SJSA1 (cell line): ENCODE measurements at places on chromosomes 6 and 20. TPM values are rescaled to one million over a fixed set of nuclear protein-coding genes. Genes with fewer than 3 reads are reported as not detected.

The MCM8 gene
- 38.3 and 38.9 TPM in 2 replicates for total RNA-seq

DNA sequence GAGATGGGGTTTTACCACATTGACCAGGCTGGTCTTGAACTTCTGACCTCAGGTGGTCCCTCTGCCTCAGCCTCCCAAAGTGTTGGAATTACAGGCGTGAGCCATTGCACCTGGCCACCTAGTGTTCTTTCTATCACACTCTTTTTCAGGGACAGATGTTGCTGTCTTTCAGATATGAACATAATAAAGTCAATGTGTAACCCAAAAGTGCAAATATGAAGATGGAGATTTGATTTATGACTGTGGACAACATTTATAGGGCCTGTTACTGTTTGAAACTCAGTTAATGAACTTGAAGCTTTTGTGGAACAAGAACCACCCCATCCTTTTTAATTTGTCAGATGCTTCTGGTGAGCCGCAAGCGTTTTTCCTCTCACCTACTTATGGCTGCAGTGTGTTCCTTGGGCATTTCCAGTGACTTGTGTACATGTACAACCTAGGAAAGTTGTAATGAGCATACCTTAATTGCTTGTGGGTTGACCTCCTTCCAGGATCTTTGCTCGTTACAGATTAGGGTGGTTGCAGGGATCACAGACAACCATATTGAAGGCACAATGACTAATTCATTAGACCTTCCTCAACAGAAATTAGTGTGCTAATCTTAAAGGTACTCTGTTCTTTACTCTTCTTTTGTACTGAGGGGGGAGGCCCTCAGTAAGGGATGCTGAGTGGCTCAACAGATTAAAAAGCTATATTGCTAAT lies 6.8 kb downstream of the TBPL1 start:
- DNase-seq = no peak

The BEND6 gene
- total RNA-seq = 7.0 and 11.9 TPM in 2 replicates

DNA sequence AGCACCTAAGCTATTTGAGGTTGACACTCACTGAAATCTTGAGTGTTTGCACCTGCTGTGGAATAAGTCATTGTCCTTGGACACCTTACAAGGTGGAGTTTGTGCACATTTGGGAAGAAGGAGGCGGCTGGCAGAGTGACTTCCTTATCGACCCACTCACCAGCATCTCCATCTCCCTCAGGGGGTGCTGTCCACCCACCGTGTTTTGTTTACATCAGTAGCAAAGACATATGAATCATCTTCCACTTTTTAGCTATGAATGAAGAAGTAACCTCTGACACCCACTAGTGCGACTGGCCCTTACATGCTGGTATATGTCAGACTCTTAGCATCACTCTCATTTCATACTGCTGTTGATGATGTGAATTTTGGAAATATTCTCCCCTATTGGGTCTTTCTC lies 119.5 kb upstream of the SGK1 start:
- DNase-seq = peak; percentile 33

DNA sequence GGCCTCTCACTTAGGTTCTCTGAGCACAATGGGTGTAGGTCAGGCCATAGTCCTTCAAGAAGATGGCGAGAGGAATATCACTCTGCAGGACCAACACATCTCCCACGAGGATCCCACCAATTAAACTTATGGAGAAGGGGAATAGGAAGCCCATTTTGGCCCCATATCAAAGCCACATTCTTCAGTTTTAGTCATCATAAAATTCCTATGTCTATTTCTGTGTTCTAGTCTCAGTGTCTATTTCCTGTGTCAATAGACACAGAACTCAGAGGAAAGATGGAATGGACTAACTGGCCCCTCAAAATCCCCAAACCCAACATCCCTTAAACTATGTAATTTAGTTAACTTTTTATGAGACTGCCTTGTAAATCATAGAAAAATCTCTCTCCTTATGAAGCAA lies 216.8 kb downstream of the HACE1 start:
- DNase-seq = no peak

DNA sequence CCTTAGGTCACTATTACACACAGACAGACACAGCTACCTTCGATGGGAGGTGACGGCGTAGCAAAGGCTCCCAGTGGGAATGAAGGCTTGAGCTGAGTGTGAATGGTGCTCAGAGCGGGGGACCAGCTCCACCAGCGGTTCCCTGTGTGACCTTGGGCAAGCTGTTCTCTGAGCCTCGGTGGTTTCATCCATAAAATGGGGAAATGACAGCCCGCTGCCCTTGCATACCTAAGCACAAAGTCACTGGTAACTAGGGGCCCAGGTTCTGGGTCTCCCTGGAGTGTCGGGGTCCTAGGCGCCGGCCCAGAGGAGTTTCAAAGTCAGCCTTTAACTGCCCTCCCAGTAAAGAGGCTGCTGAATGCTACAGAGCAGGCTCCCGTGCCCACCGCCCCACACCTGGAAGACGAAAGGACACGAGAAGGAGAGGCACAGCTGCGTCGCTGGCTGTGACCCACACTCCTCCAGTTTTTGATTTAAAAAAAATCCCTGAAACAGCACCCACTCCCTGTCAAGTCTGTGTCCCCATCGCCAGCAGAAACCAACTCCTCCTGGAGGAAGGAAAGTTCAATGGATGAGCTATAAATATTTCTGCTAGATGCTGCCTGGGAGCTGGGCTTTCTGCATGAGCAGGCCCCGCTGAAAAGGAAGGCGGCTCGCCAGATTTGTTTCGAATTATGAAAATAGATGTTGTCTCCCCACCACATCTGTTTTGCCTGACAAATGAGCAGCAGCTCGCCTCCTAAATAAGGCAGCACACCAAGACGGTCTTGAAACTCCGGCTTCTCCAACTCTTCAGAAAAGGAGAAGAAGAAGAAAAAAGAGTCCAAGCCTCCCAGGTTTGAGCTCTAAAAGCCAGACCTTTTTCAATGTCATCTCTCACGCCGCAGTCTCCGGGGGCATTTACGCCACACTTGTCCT lies 27.4 kb downstream of the PMEPA1 start:
- no peak for DNase-seq

The PHACTR3 gene
- not detected in 2 replicates for total RNA-seq

DNA sequence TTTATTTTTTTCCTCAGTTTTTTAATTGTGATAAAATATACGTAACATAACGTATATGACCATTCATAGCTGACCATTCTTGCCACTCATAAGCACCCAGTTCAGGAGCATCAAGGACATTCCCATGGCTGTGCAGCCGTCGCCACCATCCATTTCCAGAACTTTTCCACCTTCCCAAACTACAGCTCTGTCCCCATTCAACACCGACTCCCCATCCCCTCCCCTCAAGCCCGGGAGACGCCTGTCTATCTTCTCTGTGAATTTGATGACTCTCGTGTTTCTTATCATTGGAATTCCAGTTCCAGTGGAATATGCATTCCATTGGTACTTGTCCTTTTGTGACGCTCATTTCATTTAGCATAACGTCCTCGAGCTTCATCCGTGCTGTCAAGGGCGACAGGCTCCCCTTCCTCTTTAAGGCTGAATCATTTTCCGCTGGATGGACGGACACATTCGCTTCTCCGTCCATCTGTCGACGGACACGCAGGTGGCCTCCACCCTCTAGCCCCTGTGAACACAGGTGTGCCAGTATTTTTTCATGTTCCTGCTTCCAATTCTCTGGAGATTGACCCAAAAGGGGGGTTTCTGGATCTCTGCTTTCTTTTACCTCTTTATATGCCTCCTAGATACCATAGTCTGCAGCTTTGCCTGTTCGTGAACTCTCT lies 88.1 kb downstream of the YTHDF1 start:
- DNase-seq = no peak

DNA sequence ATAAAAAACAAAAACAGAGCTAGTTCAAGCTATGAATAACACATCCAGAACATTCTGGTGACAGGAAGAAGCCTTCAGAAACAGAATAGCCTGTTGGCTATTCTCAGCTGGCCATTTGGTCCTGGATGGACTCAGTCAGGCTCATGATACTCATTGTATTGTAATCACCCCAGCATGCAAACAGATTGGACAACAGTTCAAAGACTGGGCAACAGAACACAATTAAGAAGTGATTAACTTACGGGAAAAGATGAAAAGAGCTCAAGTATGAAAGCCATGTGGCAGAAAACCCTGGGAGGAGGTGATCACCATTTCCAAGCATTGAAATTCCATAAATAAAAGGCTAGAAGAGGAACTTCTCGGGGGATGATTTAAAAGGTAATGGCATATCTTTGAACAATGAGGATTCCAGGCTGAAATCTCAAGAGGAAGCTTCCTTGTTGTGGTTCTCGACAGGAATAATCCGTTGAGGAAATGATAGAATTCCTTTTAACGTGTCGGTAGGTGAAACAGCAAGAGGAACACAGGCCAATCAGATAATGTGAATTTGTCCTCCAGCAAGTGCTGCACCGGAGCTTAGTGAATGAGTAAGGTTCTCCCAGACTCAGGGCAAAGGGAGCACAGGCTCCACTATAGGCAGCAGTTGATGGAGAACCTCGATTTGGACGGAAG lies 172.4 kb downstream of the BCAS1 start:
- no peak for DNase-seq

DNA sequence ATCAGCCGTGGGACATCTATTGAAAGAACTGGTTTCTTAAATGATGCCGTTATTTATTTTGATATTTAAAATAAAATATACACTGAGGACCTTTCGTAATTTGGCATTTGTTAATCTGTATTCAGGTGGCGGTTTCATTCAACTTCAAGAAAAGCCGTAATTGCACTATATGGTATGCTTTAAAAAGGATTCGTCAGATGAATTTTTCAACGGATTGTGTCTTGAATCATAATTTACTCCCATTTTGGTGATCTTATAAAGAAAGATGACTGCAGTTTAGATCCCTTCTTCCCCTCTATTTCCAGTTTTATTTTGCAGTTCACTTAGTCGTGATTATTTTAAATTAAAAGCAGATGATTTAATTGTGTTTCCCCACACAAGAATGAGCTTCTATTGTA lies 761 bp downstream of the KLHL32 start:
- DNase-seq = no peak

The ZNF318 gene
- total RNA-seq = 8.0 and 12.2 TPM in 2 replicates
